ENCODE measurements at places on chromosomes 3 and 15. TPM values are rescaled to one million over a fixed set of nuclear protein-coding genes. Genes with fewer than 3 reads are reported as not detected.

Gene CHCHD6
- total RNA-seq: 7.8 TPM

Gene WDR93
- total RNA-seq: not detected

Gene WNT5A
- 3.0 TPM for total RNA-seq

DNA sequence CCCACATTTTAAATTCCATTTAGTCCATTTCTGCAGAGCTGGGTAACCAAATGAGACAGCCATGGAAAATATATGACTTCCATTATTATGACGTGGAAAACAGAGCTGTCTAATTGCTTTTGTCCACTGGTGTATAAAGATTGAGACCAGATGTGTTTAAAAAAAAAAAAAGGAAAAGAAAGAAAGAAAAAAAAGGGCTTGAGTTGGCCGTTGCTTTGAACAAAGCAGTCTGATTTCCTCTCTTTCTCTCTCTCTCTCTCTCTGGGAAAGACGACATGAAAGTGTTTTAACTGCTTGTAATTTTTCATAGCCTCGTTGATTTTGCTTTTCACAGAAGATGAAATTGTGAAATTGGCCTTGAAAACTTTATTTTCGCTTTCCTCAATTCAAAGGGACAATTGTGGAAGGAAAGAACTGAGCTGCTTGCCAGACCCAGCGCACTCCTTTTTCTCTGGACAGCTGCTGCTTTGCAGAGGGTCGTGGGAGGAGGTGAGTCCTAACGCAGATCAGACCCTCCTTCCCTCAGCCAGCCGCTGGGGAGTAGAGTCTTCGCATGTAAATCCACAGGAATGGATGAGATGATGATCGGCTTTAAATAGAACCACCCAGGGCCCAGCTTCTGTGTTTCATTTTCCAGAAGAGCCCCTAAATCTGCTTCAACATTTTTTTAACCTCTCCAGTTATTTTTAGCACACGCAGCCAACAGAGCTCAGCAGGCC is 42.8 kb upstream of the UBE2E1 start:
- DNase-seq: no peak

GRCh38 chr3:194675081-194675640 is 3.2 kb upstream of the LSG1 start:
- DNase-seq: no peak

DNA sequence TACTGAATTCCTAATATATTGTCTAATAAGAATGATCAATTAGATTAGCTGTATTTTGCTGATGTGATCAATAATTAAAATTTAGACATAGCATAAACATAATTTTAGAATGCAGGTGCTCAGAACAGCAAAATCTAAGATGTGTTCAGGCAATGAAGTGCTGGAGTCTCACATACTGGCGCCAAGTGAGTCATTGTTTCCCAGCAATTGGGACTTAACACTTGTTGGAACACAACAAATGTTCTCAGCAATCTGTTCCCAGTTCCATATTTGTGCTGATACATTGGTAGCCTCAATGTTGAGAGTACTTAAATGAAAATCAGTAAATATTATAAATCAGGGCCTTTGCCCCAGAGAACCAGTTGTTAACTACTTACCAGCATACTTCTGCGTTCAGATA is 619.0 kb downstream of the ROBO1 start:
- no peak for DNase-seq

GRCh38 chr15:35321926-35322325 is 224.0 kb downstream of the DPH6 start:
- DNase-seq: no peak
